Caudate nucleus (tissue), 63 donors: ENCODE measurements at places on chromosomes 16 and 17.

- DNase-seq: no peak
These were observed 3.4 kb upstream of the TM4SF5 start for GRCh38 chr17:4768298-4768697.

- DNase-seq: peak; percentile 5
These were observed 38.5 kb upstream of the CES5A start for GRCh38 chr16:55913716-55914115.

DNA sequence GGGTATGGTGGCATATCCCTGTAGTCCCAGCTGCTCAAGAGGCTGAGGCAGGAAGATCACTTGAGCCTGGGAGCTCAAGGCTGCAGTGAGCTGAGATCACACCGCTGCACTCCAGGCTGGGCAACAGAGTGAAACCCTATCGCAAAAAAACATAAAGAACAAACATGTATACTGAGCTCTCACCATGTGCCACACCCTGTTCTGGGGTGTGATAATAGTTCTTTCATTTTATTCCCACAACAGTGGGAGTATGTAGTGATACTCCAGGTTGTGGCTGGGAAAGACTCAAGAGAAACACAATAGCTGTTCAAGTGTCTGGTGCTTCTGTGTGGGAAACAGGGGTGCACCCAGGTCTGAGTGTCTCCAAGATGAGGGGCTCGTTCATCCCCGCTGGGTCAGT lies 90.7 kb downstream of the SOCS1 start:
- DNase-seq: no peak

DNA sequence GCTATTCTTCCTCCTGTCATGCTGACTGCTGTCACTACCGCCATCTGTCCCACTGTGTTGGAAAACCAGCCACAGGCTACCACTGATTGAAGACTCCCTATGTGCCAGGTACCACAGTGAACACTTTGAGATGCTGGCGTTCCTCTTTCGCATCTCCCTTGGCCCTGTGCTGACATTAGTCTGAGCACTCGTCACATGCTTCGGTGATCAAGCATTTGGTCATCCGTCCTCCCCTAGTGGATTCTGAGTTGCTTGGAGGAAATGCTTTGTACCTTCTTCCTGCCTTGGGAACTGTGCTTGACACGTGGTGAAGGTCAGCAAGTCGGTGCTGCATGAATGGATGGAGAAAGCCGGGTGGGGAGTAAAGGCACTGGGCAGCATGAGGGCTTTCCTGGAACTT lies 260.1 kb downstream of the SNX29 start:
- DNase-seq: no peak

- no peak for DNase-seq
These were observed 181.2 kb upstream of the TBX2 start for GRCh38 chr17:61218438-61218837.

DNA sequence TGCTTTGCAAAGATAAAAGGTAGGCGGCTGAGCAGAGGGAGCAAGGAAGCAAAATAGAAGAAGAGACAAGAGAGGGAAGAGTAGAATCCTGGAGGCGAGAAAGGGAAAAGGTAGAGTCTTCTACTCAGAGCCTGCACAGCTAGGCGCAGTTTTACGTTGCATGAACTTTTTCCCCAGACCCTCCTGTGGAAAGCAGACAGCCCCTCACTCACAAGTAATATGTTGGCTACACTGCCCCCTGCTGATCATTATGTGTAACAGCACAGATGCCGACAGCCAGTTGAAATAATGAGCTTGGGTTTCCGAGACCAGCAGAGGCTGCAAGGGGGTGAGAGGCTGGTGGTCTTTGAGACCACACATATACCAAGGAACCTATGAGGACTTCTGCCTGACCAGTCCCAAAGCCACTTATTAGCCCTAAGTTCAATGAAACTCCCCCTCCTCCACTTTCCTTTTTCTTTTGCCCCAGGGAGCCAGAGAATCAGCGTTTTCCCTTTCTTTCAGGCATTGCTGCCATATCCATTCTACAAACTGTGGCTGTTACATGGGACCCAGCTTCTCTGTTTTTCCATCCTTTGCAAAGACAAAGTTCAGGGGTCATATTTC lies 22.5 kb upstream of the CMTR2 start:
- DNase-seq: no peak

GRCh38 chr16:11587643-11588247 lies 1.0 kb upstream of the LITAF start:
- DNase-seq: no peak

GRCh38 chr16:57147381-57148221 lies 38.2 kb downstream of the PSME3IP1 start:
- peak; percentile 43 for DNase-seq

DNA sequence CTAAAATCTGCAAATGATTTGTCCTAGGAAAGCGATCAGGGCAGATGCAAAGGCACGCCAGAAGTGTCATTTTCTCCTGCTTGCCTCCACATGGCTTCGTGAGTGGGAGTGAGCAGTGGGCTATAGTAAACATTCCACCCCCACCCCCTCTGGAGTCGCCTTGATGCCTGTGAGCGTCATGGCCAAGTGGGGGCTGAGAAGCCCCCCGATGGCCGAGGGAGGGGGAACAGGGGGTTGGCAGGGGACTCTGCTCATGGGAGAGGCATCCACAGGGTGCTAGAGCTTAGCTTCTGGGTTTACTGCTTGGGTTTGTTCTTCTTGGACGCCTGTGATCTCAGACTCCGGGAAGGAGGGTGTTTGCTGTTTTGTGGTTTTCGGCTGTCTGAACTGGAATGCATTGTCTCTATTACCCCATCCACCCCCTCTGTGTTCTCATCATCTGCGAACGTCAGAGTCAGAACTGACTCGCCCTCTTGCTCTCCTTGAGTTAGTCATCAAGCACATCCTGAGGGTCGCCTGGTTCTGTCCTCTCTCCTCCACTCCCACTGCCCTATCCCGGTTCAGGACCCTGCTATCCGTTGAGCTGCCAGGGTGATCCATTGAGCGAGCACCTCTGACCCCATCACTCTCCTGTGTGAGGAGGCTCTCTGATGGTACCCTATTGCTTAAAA lies 15.4 kb downstream of the TNS4 start:
- DNase-seq: no peak

DNA sequence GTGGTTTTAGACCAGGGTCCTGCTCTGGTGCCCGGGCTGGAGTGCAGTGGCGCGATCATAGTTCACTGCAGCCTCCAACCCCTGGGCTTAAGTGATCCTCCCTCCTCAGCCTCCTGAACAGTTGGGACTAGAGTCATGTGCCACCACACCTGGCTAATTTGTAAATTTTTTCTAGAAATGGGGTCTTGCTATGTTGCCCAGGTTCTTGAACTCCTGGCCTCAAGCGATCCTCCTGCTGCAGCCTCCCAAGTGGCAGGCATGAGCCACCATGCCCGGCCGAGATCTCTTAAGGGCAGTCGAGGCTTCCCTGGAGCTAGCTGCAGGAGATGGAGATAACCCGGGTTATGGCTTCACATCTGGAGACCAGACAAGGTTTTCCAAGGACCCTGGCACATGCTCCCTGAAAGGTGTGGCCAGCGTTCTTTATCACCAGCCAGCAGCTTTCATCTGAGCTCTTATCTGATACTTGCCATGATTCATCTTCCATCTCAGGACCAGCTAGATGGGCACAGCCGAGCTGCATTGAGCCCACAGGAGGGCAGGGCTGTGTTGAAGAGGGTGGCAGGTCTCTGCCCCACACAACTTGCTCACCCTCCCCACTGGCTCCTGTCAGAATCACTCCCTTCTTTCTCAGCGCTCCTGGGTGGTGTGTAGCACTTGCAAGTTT lies 28.6 kb downstream of the SCNN1B start:
- no peak for DNase-seq

- no peak for DNase-seq
These were observed 2.1 kb downstream of the KRT33B start for GRCh38 chr17:41367426-41368075.

DNA sequence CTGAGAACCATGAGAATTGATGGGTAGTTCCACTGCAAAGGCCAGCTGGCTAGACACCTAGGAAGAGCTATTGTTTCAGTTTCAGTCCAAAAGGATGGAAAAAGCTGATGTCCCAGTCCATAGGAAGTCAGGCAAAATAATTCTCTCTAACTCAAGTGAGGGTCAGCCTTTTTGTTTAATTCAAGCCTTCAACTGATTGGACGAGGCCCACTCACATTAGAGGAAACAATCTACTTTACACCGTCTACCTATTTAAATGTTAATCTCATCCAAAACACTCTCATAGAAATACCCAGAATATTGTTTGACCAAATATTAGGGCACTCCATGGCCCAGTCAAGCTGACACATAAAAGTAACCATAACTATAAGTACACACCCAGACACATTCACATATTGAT lies 14.4 kb upstream of the CCL13 start:
- DNase-seq: no peak

- no peak for DNase-seq
These were observed 9.4 kb upstream of the SLC7A5 start for GRCh38 chr16:87878704-87879103.

DNA sequence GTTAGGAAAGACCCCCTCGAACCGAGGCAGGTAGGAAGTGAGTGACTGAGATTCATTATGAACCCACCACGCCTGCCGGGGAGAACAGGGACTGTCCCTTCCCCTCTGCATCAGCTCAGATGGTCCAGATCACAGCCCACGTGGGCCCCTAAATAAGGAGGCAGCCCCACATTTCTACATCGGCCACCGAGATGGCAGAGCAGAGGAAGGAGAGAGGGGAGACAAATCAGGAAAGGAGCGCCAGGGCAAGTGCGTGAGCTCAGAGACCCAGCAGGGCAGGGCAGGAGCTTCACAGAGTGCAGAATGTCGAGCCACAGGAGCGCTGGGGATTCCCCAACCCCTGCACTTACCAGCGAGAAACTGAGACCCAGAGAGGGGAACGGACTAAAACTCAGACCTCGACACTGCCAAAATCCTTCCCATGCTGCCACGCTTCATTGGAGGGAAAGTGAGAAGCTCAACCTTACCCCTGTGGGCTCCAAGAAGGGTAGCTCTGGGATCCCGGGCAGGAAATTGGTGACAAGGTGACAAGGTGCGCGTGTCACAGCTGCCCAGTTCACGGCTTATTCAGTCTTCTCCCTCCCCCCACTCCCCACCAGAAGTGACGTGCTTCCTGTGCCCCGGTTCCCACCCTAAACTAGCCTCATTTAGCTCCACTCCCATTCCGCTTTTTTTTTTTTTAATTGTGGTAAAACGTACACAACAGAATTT lies at the start of gene ICAM2:
Gene ICAM2, minus strand, starts transcription at position 578 of the 711 bp plus-strand sequence. CDS start 13,942 bp downstream, outside the sequence.
- no peak for DNase-seq

GRCh38 chr17:27959382-27959709 lies 66.2 kb upstream of the LYRM9 start:
- no peak for DNase-seq

GRCh38 chr17:77400445-77400870 lies 259.7 kb downstream of the SEC14L1 start:
- no peak for DNase-seq

GRCh38 chr17:64357191-64357981 lies 33.3 kb downstream of the PECAM1 start:
- no peak for DNase-seq

GRCh38 chr17:43868226-43868994 lies 21.4 kb downstream of the CD300LG start:
- no peak for DNase-seq

DNA sequence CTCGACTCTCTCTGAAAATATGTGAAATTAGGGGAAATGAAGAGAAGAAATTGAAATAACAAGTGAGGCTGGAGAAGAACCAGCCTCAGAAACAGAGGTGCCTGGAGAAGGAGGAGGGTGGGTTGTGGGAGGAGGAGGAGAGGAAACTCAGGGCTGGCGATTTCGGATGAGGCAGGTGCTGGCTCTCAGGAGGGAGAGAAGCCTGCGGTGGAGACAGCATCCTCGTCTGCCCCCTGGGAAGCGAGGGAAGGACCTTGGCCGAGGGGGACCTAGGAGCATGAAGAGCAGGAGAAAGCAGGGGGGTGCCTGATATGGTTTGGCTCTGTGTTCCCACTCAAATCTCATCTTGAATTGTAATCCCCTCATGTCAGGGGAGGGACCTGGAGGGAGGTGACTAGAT lies 264.7 kb upstream of the TNRC6C start:
- no peak for DNase-seq

- no peak for DNase-seq
These were observed 334.3 kb upstream of the TBX2 start for GRCh38 chr17:61065263-61065773.

- no peak for DNase-seq
These were observed 8.1 kb downstream of the OR2C1 start for GRCh38 chr16:3363793-3364192.

DNA sequence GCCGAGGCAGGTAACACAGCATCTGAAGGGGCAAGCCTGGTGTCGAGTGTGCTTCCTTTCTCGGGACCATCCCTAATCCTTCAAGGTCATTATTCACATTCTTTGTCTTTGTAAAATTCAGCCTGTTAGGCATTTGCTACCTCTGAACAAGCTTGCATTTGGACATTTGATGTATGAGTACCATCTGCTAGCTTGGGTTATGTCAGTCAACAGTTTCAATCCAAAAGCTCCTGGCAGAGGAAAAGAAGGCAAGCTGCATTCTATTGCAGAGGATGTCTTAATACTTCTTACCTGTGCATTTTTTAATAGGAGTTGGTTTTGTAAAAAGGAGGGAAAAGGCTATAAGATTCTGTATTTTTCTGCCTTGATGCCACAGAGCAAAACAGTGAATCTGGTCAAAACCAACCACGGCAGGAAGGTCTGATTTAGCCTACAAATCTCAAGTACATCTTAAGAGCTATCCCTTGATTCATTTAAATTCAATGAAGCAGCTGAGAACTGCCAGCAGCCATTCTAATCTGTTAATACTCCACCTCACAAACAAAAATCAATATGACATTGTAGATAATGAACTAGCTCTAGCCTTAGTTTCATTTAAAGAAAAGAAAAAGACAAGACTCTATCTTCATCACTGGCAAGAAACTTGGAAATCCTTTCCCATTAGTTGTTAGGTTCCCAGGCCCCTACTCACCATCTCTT lies 39.0 kb downstream of the TEX2 start:
- DNase-seq: no peak

- no peak for DNase-seq
These were observed 18.9 kb downstream of the ASPSCR1 start for GRCh38 chr17:81996232-81996756.

DNA sequence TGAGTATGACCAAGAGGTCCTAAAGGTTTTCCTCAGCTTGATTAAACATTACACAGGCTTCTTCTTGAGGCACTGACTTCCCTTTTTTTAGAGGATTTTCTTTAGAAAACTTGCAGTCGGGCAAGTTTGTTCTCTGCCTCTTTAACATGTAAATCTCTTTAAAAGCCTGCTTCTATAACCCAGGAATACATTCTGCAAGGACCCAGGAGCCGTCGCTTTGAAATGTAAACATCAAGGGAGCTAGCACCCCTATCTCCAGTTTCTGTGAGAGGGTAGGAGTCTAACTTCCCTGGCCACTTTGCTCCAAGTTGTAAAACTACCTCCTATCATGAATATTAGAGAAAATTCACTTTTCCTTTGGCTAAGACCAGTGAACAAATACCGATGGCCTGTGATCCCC lies 201.5 kb upstream of the CPHXL start:
- no peak for DNase-seq

DNA sequence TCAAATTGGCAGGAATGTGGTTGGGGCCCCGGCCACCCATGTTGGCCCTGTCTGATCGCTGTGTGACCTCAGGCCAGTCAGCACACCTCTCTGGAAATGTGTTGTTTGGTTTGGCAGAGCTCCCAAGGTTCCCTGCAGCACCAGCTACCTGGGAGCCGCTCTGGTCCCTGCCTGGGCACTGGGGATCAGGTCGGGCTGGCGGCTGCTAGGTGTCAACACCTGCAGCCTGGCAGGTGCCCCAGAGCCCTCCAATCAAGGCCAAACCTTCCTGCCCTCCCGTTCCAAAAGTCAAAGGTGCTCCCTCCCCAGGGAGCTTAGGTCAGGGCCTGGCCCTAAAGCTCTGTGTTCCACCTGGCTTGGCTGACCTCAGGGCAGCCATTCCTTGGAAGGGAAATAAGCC lies 55.9 kb downstream of the ZDHHC7 start:
- DNase-seq: no peak

GRCh38 chr16:88957887-88958577 lies 19.0 kb downstream of the CBFA2T3 start:
- DNase-seq: no peak
